Stimulated activated CD8-positive, alpha-beta memory T cell treated with anti-CD3 and anti-CD28 coated beads, Interleukin-2, amount 100 ng/mL, for 1 hour (primary cell): ENCODE measurements at places on chromosomes 2 and 18.

GRCh38 chr2:237269138-237269875 lies 144.7 kb downstream of the COL6A3 start:
- DNase-seq, result no peak

DNA sequence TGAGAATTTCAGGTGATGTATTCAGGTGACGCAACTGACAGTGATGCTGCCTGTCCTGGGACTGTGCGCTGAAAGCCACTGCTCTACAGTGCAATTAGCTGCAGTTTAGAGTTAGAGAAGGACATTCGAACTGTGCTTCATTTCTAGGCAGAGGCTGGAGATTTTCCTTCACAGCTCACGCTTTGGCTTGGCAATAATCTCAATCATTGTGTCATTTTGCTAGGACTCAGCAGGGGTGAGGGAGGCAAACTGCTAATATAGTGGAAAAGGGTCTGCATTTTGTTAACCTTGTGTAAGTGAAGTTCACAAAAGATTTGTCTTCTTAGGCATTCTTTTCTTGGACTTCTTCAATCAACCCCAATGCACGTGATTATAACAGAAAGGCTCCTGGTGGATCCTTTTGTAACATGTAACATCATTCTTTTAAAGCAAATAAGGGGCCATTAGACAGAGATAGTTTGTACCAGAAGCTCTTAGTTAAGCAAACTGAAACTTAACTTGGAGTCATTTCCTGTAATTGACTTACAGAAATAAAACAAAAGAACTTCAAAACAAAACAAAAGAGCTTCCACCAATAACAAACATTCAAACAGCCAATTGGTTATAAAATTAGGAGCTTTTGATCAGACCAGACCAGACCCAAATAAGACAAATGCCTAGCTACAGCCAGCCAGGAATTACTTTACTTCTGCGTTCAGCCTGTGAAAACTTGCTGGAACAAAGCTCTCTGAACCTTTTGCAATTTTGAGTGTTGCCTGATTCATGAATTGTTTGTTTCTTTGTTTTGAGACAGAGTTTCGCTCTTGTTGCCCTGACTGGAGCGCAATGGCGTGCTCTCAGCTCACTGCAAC lies 1376.3 kb upstream of the CELF4 start:
- no peak for DNase-seq

DNA sequence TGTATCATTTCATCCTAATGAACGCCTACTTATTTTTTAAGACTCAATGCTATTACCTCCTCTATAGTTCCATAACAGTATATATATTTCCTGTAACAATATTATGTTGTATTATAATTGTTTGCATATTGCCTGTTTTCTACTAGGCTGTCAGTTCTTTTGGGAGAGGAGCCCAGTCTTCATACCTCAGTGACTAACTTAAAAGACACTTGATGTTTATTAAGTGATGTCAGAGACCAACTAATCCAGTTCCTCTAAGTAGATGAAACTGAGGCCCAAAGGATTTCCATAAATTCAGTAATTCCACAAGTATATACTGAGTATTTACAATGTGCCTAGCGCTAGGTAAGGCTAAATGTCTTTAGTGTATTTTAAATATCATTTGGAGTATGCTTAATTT lies 48.9 kb upstream of the AAK1 start:
- no peak for DNase-seq

DNA sequence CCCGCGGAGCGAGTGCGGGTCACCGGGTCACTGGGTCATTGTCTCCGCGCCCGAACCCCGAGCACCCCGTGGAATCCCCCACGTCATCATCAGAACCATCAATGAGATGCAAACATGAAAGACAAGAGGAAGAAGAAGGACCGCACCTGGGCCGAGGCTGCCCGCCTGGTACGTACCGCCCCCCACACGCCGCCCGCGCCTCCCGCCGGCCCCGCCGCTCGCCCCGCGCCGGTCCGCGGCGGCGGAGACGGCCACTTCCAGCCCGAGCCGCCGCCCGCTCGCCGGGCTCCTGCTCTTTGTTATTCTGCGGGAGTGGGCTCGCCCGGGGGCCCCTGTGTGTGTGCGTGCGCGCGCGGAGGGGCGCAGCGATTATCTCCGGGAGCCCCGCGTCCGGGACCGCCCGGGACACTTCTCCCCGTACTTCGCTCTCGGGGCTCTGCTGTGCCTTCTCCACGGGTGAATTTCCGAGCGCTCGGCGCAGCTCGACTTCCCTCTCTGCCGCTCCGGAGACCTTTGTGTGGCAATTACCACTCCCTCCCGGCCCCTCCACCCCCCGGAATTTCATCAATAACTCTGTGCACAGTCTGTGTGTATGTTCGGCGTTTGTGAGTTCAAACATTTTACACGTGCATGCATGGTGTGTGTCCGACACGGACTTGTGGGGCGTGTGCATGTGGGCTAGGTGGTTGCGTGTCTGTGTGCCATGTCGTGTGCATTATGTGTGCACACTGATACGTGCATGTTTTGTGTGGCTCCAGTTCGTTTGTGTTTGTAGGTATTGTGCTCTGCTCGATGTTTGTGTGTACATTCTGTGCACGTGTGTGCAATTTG lies 714 bp downstream of the ASXL3 start:
- no peak for DNase-seq

- DNase-seq, result no peak
These were observed at the start of gene NTSR2 for GRCh38 chr2:11669454-11670291. Gene NTSR2, minus strand, starts transcription at chr2:11670195. Its CDS starts 66 bp downstream, at chr2:11670129.

DNA sequence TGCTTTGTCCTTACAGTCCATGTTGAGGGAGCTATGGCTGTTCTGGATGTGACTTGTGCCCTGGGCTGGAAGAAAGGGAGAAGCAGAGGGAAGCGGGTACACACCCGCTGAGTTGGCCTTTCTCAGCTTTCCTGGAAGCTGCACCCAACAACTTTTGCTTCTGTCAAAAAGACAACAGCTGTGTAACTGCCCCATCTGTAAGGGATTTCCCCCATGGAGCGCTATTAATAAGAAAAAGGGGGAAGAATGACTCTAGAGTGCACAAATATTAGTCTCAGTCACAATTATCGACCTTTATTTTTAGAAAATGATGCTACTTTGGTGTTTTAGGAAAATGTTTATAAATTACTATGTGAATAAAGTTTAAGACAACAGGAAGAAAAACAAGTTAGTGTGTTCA lies 368.3 kb downstream of the RAD51AP2 start:
- DNase-seq, result no peak

DNA sequence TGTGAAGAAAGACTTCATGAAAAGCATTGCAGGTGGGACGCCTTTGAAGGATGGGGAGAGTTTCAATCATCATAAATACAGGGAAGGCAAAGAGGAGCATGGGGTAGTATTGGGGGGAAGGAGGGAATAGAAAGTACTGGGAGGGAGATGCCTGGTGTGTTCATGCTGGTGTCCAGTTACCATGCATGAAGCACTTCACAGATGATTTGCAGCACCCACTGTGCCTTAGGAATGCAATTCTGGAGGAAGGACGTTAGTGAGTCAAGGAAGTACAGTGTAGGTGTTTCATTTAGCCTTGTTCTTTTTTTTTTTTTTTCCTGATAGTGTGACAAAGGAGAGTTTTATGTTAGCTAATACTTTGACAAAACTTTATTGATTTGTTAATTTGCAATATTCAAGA lies 36.8 kb downstream of the ADAM23 start:
- DNase-seq, result no peak

- DNase-seq, result no peak
These were observed 269.4 kb upstream of the RAB6C start for GRCh38 chr2:129709956-129710598.

GRCh38 chr2:165814473-165814872 lies 20.4 kb upstream of the GALNT3 start:
- DNase-seq, result no peak

DNA sequence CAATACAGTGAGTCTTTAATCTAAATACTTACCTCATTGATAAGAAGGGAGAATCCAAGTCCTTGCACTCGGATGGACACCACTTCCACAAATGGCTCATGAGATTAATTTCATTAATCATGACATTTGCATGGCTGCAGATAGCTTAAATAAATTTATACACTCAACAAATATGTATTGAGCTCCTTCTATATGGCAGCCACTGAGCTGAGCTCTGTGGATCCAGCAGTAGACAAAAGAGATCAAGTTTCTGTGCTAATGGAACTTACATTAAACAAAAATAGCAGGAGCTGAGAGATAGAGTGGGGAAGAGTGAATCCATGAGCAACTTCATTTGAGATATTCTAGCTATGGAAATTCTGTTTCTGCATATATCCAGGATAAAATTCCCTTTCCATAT lies 44.4 kb downstream of the RAB27B start:
- DNase-seq, result no peak

- DNase-seq, result no peak
These were observed 51.6 kb upstream of the DSEL start for GRCh38 chr18:67568166-67568565.

- no peak for DNase-seq
These were observed 16.5 kb upstream of the CYTIP start for GRCh38 chr2:157460384-157460837.

- no peak for DNase-seq
These were observed 232.3 kb downstream of the DCC start for GRCh38 chr18:52572036-52573000.

- no peak for DNase-seq
These were observed 13.0 kb downstream of the PTMA start for GRCh38 chr2:231720987-231721966.

DNA sequence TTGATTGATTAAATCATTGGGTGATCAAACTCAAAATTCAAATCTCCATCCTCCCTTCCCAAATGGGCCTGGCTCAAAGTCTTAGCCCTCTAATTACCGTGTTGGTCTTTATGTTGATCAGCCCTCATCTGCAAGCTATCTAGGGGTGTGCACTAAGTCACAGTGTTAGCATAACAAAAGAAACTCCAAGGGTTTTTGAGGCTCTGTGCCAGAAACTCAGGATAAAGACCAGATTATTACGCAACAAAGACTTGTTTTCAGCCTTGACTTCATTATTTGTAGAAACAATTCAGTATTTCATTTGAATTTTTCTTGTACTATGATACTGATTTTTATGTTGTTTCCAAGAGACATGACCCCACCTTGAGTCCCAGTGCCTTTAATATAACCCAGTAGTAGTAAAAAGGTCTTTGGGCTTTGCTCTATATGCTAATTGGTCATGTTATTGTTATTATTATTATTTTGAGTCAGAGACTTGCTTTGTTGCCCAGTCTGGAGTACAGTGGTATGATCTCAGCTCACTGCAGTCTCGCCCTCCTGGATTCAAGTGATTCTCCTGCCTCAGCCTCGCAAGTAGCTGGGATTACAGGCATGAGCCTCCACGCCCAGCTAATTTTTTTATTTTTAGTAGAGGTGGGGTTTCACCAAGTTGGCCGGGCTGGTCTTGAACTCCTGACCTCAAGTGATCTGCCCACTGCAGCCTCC lies 13.9 kb downstream of the PSMD14 start:
- no peak for DNase-seq

DNA sequence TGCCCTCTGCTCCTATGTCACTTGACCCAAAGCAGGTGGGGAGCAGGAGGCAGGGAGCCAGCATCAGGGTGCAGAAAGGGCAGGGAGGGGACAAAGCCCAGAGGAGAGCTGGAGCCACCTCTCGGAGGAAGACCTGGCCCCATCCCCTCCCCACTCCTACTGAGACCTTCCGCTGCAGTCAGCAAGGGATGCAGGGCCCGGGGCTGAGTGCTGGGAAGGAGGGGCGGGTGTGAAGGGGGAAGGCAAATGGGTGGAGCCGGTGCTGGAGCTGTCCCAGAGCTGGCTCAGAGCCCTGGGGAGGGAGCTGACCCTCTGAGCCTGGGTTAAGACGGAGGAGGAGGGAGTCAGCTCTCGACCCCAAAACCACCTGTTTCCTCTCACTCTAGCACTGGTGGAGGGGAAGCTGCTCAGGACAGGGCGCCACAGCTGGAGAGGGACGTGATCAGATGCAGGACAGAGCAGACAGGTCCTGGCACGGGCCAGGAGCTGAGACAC lies 33.8 kb downstream of the HS1BP3 start:
- DNase-seq, result no peak

GRCh38 chr2:153871231-153872221 lies at the start of gene GALNT13:
Gene GALNT13, plus strand, starts transcription at chr2:153871922.
- DNase-seq, result no peak

GRCh38 chr2:190497428-190497827 lies 37.1 kb downstream of the NEMP2 start:
- no peak for DNase-seq

DNA sequence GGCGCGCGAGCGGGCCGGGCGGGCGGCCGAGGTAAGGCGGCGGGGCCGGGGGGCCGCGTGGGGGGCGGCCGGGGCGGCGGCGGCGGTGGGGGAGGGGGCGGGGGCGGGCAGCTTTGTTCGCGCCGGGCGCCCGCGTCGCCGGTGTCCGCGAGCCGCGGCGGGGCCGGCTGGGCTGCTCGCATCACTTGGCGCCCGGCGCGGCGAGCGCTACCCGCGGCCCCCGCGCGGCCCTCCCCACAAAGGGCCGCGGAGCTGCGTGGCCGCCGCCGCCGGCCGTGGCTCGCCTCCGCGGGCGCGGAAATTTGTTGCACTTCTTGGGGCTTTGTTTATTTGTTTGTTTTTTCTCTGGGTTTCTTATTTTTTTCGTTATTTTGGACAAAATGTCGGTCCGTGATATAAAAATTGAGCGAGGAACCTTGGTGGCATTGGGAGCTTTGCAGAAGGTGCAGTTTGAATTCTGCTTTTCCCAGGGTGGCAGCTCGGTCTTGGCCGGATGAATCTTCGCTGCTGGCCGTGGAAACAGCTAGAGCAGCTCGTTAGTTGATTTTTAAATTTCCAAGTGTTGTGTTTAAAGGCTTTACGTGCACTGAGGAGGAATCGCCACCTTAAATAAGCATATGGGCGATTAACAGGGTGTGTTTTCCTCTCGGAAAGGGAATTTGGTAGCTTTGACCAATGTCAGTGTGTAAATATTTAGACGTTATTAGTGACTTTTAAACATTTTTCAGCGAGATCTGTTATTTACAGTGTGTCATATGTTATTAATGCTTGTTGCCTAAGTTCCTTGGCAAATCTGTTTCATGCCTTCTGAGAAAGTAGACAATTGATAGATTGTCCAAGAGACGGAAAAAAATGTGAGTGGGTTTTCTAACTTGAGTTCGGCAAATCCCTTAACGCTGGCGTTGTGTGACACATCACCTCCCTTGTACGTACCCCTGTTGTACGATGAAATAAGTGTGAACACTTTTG lies 822 bp downstream of the UBE2E3 start:
- DNase-seq, result no peak

- no peak for DNase-seq
These were observed 35.1 kb downstream of the EVA1A start for GRCh38 chr2:75525434-75526310.

DNA sequence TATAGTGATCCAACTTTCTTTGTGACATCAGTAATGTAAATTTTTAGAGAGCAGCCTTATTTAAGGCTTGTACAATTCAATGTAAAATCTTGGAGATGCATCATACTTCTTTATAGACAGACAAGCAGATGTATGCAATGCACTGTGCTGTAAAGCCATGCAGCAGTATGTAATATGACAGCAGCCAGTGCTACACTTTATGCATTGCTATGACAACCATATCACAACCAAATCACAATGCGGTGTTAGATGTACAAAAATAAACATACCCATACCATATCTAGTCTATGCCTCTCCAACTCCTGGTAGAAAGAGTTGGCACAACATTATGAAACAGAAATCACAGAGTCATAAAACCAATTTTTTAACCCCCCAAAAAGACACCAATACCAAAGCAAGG lies 110.3 kb upstream of the WDSUB1 start:
- DNase-seq, result no peak
